ENCODE measurements at places on chromosomes 2 and 18.

GRCh38 chr2:25596516-25597244 is 76.7 kb downstream of the DTNB start:
- no peak for DNase-seq

DNA sequence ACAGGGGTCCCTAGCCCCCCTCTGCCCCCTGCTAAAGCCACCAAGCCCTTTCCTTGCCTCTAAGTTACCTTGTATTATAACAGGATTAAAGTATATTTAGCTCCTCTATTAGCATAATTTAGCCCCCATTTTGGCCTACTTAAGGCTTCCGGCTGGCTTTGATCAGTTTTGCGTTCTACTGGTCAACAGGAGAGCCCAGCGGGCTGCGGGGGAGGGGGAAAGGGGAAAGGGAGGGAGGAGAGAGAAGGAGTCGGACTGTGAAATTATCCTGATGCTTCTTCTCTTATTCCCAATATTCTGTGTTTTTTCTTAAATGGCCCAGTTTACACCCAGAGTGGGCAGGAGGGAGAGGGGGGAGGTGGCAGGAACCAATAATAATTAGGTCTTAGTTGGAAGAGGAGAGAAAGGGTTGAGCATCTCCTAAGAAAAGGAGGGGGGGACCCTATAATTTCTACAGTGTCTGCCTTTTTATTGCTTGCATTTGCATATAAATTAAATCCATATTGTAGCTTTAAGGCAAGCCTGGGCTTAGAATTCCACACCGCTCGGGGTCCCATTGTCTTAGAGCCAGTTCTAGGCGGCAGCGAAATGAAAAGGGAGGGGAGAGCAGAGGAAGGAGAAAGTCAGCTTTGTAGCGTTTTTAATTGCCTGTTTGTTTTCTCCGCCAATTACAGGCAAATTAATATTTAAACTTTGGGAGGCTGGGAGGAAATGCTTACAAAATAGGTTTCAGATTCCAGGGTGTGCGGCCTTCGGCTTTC is 39.6 kb downstream of the EN1 start:
- no peak for DNase-seq

GRCh38 chr2:185894223-185894622 is 155.6 kb downstream of the FSIP2 start:
- no peak for DNase-seq

GRCh38 chr2:225998116-225998515 is 598.6 kb downstream of the NYAP2 start:
- no peak for DNase-seq

DNA sequence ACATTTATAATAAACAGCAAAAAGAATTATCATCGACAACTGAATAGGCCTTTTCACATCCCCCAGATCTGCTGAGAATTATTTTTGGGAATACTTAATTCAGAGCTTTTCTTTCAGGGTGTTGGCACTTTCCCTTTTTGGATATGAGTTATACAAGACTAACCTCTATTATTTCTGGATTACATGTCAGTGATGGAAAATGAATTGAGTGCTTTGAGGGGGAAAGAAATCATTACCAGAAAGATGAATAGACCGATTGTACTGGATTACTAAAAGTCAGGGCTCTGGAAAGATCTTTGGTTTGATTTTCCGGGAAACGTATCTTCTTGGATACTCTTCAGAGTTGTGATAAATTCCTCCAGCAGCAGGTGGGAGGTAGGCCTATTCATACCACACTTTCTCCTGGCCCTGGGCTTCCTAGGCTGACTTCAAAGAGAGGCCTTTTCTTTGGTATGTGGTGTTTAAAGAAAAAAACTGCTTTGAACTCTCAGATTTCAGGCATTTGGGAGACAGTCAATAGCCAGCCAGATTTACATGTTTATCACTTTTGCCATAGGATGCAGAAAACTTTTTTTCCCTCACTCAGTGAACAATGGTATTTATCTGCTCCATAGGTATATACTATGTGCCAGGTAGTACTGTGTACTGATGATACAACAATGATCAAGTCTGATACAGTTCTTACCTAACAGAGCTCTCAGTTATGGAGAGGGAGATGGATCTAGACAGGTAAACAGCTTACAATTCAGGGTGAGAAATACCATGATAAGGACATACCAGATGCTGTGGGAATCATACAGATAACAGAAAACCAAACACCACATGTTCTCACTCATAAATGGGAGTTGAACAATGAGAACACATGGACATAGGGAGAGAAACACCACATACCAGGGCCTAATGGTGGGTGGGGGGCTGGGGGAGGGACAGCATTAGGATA is 63.3 kb upstream of the ACTR3 start:
- DNase-seq: no peak

GRCh38 chr18:13175754-13176210 is 42.8 kb upstream of the LDLRAD4 start:
- no peak for DNase-seq

DNA sequence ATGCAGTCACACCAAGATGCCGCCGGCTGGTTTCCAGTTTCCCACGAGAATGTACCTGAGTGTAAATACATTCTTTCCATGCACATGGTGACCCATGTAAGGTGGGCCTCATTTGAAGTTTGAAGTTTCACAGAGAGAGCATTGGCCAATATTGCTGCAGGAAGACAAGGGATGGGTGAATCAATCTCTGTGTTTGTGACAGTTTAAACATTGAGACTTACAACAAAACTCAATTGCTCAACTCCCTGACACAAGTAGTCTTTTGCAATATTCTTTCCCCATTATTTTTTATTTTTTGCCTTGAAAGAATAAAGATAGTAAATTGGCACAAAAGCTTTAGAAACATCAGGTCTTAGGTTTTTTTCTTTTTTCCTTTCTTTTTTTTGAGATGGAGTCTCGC is 5.1 kb downstream of the SERPINB2 start:
- DNase-seq: no peak

DNA sequence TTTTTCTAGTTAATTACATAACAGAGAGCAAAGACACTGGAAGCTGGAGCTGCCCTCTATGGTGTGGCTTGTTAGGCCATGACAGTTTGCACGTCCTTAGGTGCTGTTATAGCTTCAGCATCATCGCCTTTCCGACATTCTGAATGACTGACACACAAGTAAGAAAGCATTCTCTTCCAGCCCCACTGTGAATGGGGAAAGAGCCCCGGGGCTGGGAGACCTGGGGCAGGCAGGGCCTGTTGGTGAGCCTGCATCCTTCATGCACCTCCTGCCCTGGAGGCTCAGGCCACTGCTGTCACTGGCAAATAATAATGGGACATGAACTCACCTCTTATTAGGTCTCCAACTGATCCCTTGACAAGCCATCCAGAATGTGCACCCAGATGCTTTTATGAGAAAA is 71.8 kb downstream of the VAPA start:
- DNase-seq: no peak

- DNase-seq: no peak
These were observed 586 bp upstream of the C2orf49 start for GRCh38 chr2:105336786-105337121.

GRCh38 chr18:22594155-22594690 is 176.5 kb upstream of the CTAGE1 start:
- no peak for DNase-seq

GRCh38 chr18:64403784-64404503 is 255.1 kb upstream of the LINC00305 start:
- no peak for DNase-seq

DNA sequence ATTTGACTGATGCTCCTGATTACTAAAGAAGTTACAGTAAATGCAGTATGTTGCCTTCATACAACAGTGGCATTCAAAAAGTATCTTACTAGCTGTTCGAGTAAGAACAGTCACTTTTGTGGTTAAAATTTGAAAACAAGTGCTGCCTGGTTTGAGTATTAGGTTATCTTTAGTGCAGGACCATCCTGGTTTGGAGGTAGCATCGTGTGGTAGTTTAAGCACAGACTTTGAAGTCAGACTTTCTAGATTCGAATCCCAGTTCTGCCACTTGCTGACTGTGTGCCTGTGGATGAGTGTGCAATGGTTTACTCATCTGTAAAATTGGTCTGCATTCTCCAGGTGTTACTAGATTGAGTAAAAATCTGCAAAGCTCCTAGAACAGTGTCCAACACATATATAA is 96.8 kb downstream of the SGPP2 start:
- DNase-seq: no peak

DNA sequence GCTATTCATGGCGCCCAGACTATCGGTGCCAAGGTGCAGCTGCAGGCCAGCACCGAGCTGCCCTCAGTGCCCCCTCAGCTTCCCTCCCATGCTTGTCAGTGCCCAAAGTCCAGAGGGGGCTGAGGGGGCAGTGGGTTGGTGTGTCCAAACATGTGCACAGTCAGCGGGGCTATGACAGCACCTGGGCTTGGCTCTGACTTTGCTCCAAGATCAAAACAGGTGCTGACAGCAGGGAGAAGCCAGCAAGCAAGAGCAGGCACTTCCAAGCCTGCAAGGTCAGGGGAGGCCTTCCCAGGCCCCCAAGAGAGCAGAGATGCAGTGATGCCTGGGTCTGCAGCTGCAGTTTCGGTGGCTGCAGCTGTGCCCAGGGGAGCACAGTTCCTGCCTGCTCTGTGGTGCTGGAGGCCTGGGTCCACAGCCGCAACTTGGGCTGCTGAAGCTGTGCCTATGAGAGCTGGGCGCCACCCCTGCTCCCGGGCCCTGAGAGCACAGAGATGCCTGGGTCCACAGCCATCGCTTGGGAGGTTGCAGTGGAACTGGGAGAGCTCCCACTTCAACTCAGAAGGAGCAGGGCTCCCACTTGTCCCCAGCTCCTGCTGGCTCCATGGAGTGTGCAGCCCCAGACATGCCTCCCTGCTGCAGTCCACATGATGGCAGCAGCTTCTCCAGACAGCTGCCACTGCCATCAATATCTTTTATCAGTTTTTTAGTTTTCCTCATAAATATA is 775.3 kb upstream of the POU3F3 start:
- no peak for DNase-seq

DNA sequence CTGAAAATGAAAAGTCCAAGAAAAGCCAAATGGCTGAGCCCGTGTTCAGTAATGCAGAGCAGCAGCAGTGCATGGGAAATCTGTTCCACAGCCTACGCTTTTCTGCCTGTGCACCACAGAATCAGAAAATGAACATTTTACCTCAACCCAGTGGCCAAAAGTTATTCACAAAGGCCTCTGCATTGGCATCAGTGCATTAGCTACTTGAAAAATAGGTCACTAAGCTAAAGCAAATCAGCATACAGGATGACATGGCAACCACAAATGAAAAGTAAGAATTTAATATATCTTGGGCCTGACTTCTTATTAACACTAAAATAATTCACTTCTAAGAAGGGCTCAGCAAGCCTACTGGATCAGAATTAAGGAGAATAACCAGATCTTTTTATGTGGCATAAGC is 1145.3 kb upstream of the CHAC2 start:
- DNase-seq: no peak

DNA sequence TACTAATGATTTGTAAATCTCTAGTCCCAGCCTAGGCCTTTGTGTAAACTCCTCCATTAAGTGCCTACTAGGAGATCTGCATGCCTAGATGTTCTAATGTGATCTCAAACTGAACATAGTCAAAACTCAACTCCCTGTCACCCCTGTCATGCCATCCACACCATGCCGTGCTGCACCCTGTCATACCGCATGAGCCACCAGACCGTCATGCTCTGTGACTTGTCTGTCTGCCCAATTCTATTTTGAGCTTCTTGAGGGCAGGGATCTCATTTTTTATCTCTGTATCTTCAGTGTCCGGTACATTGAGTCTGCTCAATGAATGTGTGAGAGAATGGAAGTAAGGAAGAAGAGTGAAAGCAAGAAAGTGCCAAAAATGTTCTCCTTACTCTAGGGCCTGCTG is 35.5 kb downstream of the GREB1L start:
- DNase-seq: no peak

GRCh38 chr2:161170958-161171932 is 11.0 kb downstream of the TANK start:
- DNase-seq: no peak

- no peak for DNase-seq
These were observed 93.2 kb downstream of the USP40 start for GRCh38 chr2:233473386-233473791.

DNA sequence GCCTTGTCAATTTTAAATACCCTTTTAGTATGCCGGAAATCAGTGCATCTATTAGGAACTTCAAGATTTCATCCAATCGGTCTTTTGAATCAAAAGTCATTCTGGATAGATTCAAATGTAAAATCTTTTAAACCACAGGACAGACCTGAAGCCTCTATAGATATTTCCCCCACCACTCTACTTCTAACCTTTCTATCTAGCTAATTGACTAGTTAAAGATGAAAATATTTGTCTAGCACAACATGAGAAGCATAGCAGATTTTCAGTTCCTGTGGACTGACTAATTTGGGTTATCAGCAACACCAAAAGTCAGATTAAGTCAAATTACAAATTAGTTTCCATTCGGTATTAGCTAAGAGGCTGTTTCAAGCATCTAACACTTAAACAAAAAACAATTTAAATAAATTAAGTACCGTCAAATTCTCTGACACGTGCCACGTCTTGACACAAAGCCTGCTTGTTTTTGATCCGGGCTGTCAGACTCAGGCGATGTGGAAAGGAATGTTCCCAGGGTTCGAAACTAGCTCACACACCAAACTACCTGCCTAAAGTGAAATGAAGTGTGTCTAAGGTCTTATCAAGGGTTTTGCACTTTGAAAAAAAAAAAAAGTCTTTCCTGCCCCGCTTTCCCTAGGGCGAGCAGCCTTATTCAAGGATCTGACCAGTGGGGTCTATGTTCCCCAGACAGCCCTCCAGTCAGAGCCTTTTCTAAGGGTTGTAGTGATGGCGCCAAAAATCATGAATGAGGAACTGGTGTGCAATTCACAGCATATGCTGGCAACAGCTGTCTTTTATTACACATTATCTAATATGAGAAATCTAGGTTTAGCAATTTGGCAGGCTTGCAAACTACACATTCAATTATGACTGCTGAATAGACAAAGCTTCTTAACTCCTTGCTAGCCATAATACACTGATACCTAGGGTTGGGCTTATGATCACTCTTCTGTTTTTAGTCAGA is 4.7 kb downstream of the CYTIP start:
- DNase-seq: no peak

- no peak for DNase-seq
These were observed 78.2 kb downstream of the PTGR3 start for GRCh38 chr18:75130591-75131328.

- DNase-seq: no peak
These were observed 113.2 kb upstream of the SPATS2L start for GRCh38 chr2:200193331-200193730.

DNA sequence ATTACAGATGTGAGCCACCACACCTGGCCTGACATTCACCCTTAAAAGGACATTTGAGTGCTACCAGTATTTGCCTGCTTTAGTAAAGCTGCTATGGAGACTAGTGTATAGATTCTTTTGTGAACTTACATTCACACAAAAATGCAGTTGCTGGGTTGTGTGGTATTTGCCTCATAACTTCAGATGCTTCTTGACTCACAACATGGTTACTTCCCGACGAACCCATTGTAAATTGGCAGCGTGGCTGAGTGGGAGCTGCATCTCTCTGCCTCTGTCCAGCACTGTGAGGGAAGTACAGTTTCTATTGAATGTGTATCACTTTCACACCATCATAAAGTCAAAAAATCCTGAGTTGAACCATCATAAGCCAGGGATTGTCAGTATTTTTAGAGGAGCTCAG is 56.9 kb downstream of the RRM2 start:
- DNase-seq: no peak

DNA sequence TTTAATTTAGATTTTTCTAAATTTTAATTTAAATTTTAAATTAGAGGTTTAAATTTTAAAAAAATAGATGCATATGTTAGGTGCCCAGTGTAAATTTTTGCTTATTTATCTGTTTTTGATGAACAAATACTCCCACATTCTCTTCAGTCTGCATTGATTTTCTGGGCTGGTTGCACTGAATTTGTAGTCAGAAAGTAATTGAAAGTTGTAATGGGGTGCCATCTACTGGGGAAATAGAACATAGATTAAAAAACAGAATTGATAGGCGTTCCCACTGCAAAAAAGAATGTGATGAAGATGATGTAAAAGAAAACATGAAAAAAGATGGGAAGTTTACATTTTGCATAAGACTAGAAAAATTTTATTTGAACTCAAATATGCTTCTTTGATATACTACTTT is 51.7 kb upstream of the CCDC85A start:
- DNase-seq: no peak

Measured in D721Med (cell line).